ENCODE measurements at places on chromosomes 1 and 21.
A peak's percentile ranks its signal among the peaks of the same experiment; 100 is the strongest.

DNA sequence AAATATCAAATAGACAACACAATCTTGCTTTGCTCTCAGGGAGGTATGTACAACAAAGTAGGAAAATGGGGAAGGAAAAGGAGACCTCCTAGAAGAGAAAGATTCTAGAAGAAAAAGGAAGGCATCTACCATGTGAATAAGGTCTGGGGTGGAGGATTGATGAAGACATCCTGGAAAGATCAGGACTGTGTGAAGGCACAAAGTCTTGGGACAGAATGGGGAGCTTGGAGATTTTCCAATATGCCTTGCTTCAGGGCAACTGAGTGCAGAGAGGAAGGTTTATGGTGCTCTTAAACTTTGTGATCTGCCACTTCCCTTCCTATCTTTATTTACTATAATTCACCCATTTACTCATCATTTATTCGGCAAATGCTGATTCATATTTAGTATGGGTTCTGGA lies 352.0 kb downstream of the PLPP3 start:
- no peak for DNase-seq

GRCh38 chr1:233183226-233184020 lies 112.1 kb downstream of the PCNX2 start:
- no peak for DNase-seq

GRCh38 chr1:199073166-199073565 lies 434.3 kb downstream of the PTPRC start:
- DNase-seq, result no peak

DNA sequence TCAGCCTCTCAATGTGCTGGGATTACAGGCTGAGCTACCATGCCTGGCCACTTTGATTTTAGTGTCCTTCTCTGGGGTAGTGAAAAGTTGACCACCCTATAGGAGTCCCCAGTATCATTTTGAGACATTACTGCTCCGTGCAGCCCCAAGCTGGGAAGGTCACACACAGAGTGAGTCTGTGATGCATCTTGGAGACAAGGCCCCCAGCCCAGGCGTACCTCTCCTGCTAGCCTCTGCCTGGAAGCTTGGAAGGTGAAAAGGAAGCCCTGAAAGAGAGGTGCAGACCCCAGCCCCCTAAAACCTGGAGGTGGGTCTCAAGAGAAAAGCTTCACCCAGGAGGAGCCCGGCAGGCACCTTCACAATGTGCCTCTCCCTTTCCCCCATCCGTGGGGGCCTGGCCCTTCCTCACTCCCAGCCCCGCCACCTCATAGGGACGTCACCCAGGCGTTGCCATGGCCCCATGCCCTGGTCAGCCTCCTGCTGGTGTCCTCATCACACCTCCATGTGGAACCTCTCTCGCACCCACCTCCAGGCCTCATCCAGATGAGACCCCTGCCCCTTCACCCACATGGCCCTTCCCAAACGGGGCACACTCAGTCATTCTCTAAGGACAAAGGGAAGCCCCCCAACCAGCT lies 5.6 kb upstream of the ARF1 start:
- DNase-seq, result no peak

- no peak for DNase-seq
These were observed 629 bp downstream of the PGD start for GRCh38 chr1:10399444-10399941.

- no peak for DNase-seq
These were observed 5.1 kb downstream of the UBE2Q1 start for GRCh38 chr1:154553056-154554030.

DNA sequence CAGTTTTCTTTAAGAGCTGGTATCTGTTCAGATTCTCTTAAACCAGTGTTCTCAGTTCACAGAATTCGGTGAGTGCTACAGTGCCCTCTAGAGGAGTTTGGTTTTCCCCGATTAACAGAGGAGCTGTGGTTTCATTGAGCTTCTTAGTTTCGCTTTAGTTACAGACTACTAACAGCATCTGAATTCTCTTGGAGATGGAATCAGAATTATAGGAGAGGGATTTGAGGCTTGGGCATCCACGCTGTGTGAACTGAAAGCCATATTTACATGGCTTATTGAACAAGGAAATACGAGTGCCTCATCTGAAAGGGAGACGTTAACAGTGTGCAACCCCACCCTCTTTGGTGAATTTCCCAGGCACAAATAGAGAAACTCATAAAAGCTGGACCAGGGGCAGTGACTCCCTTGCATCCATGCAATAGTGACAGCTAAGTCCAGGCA lies 202.0 kb downstream of the USH2A start:
- no peak for DNase-seq

DNA sequence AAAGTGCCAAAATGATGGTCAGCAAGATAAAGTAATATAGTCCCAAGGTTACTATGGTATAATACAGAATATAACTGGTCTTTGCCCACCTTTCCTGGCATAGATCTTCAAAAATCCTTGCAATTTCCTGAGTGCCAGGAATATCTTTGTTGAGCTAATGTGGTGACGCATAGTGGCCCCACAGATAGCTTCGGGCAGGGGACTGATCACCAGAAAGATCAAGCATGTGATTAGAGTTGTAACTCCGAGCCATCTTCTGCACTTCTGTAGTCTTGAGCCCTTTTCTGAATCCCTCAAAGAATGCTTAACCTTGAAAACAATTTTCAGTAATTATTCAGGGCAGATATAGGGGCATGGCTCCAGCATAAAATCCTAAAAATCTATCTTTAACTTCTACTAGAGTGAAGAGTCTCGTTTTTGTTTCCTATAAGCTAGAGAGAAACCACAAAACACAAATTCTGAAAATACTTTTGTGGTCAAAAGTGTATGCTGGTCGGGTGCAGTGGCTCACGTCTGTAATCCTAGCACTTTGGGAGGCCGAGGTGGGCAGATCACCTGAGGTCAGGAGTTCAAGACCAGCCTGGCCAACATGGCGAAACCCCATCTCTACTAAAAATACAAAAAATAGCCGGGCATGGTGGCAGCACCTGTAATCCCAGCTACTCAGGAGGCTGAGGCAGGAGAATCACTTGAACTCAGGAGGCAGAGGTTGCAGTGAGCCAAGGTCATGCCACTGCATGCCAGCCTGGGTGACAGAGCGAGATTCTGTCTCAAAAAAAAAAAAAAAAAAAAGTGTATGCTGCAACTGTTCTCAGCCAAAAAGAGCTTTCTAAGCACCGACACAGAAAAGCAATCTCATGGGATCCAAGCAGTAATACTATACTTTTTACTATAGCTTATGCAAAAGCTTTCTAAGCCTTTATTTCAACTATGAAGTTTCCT lies 62.8 kb downstream of the NVL start:
- DNase-seq, result no peak

DNA sequence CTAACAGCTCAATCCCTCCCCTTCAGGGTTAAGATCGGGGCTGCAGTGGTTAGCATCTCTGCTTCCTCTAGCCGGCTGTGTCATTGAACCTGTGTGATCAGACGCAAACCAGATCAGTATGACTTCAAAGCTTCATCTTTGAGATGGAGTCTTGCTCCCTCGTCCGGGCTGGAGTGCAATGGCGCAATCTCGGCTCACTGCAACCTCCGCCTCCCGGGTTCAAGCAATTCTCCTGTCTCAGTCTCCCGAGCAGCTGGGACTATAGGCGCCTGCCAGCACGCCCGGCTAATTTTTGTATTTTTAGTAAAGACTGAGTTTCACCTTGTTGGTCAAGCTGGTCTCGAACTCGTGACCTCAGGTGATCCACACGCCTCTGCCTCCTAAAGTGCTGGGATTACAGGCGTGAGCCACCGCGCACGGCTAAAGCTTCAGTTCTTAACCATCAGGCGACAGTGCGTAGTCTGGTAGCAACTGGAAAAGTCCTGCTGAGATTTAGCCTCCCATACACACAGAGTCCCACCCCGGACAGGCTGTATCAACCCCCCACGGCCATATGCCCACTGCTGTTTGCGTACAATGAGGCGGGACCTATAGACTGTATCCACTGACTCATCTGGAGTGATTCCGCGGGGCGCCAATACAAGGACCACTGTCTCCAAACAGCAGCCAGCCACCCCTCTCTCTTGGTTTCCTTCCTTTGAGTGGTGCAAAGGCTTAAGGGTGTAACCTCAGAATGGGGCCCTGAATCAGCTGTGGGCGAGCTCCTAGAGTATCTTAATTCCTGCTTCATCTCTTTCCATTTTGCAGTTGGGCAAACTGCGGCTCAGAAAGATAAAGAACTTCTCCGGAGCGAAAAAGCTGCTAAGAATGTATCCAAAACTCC lies 23.3 kb downstream of the CELA3A start:
- peak; percentile 77 for DNase-seq

DNA sequence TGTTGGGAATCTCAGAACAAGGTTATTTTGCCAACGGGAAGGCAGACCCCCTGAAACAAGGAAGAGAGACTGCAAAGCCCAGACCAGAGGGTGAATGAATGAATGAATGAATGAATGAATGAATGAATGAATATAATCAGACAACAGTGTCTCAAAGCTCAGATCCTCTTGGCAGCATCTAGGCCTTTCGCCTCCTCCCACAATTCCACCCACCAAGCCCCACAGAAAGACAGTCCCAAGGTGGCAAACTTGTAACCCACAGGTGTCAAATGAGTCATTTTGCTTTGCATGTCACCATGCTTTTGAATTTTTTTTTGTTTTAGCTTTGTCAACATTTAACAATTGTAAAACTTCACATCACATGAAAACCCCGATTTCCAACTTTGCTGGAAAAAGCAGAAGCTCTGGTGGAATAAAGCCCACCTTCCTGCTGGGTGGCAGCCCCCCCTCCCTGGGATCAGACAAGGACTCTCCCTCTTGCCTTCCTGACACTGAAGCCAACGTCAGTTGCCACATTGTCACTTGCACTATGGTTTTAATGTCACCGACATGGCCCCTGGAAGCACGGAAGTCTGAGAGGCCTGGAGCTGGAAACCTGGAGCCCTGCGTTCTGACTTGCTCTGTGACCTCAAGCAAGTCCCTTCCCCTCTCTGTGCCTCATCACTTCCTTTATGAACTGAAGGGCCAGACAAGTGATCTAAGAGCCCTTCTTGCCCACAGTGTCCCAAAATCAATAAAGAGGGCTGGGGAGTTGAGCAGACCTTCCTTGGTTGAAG lies 134.6 kb upstream of the RUNX3 start:
- DNase-seq, result no peak

All from T follicular helper cell (primary cell).